Naive thymus-derived CD4-positive, alpha-beta T cell (primary cell): ENCODE measurements at places on chromosomes 13 and 19. TPM values are rescaled to one million over a fixed set of nuclear protein-coding genes. Genes with fewer than 3 reads are reported as not detected.

OR7G3 gene
- not detected for total RNA-seq

DNA sequence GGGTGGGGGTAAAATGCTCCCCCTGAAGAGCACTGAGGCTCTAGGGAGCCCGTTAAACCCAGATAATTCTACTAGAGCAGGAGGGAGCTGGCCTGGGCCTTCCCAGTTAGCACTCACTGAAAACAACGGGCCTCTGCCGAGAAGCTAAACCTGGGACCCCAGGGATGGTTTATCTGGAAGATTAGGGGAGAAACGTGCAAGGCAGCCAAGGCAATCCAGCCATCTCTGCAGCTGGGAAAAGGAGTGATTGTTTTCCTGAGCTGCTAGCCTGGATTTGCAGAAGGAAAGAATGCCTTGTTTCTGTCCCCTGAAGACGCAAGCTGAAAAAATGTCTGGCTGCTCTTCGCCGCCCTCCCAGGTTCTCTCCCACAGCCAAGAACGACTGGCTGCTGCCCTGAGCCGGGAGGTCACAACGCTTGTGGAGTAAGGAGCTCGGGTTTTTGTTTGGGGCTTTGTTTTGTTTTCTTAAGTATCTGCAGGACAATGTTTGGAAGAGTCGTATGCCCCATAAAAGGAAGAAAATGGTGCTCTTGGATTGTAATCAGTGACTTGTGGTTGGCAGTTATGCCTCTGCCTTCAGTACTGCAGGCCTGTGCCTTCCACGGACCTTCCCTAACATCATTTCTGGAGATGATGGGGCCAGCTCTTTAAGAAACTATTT, 31.5 kb downstream of the COL4A2 start:
- H3K36me3 ChIP-seq = no peaks in the 10 kb centered on the region
- no peaks in the 10 kb centered on the region for H3K27me3 ChIP-seq
- DNase-seq = no peak
- no peak overlapping the region for H3K4me3 ChIP-seq
- no peaks in the 10 kb centered on the region for H3K4me1 ChIP-seq

- H3K36me3 ChIP-seq = no peaks in the 10 kb centered on the region
- no peaks in the 10 kb centered on the region for H3K27me3 ChIP-seq
- H3K4me1 ChIP-seq = peaks cover 58% of the 10 kb centered on the region
- H3K4me3 ChIP-seq = no peak overlapping the region
- DNase-seq = no peak
These were observed 122.4 kb downstream of the AKAP11 start for GRCh38 chr13:42394361-42394708.

DNA sequence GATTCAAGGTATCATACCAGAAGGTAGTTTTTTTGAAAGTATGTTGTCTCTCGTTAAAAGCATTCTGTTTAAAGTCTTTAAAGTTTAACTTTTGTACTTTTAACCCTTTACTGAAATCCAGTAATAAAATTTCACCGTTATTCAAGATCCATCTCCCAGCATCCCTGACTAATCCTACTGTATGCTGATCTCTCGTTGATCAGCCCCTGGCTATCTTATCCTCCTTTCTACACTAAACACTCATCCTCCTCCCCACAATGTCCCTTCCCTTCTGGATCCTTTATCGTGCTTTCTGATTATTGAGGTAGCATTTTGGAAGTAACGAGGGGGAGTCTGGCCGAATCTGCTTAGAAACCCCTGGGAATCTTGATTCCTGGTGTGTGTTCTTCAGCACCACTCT, 1.3 kb downstream of the TPP2 start:
- peaks cover 5% of the 10 kb centered on the region for H3K36me3 ChIP-seq
- peak overlapping the region; percentile 97 for H3K4me3 ChIP-seq
- H3K4me1 ChIP-seq = peaks cover 31% of the 10 kb centered on the region
- H3K27ac ChIP-seq = peak overlapping the region; percentile 94

GIPC1 gene
- 24.7 TPM for total RNA-seq

DNA sequence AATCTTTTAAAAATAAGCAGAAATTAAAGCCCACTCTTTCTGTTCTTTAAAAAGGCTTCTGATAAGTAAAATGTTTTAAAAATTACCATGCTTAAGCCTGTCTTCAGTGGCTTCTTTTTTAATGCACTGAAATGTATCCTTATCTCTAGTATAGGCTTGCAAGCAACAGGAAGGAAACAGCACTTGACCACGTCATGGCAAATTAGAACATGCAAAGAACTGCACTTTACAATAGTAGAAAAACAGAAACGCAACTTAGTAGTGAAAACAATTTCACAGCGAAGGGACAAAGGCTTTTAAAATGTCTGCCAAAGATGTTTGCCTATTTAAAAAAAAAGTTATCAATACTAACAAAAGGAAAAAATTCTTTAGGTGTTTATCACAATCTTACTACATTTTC, 36.3 kb downstream of the ELF1 start:
- H3K4me1 ChIP-seq = peaks cover 30% of the 10 kb centered on the region
- H3K4me3 ChIP-seq = no peak overlapping the region
- H3K36me3 ChIP-seq = no peaks in the 10 kb centered on the region
- DNase-seq = no peak
- H3K27me3 ChIP-seq = no peaks in the 10 kb centered on the region
- H3K27ac ChIP-seq = peak overlapping the region; percentile 86

GRCh38 chr13:99968521-99969452, 2.8 kb downstream of the ZIC5 start:
- no peaks in the 10 kb centered on the region for H3K36me3 ChIP-seq
- H3K4me1 ChIP-seq = no peaks in the 10 kb centered on the region
- H3K27me3 ChIP-seq = peaks cover 61% of the 10 kb centered on the region
- no peak for DNase-seq
- no peak overlapping the region for H3K27ac ChIP-seq

- DNase-seq = no peak
- no peak overlapping the region for H3K4me3 ChIP-seq
- H3K27ac ChIP-seq = no peak overlapping the region
- no peaks in the 10 kb centered on the region for H3K4me1 ChIP-seq
These were observed 290.5 kb downstream of the RFC3 start for GRCh38 chr13:34108410-34108809.

- H3K27me3 ChIP-seq = no peaks in the 10 kb centered on the region
- DNase-seq = no peak
- no peaks in the 10 kb centered on the region for H3K4me1 ChIP-seq
- no peak overlapping the region for H3K27ac ChIP-seq
- no peaks in the 10 kb centered on the region for H3K36me3 ChIP-seq
These were observed 361.9 kb downstream of the TBC1D4 start for GRCh38 chr13:75120085-75120484.

JAK3 gene
- total RNA-seq = 154 TPM

GRCh38 chr13:90156390-90156789, 1191.1 kb upstream of the MIR17HG start:
- DNase-seq = no peak
- H3K4me3 ChIP-seq = no peak overlapping the region
- H3K27me3 ChIP-seq = no peaks in the 10 kb centered on the region
- H3K4me1 ChIP-seq = no peaks in the 10 kb centered on the region
- H3K36me3 ChIP-seq = no peaks in the 10 kb centered on the region

DNA sequence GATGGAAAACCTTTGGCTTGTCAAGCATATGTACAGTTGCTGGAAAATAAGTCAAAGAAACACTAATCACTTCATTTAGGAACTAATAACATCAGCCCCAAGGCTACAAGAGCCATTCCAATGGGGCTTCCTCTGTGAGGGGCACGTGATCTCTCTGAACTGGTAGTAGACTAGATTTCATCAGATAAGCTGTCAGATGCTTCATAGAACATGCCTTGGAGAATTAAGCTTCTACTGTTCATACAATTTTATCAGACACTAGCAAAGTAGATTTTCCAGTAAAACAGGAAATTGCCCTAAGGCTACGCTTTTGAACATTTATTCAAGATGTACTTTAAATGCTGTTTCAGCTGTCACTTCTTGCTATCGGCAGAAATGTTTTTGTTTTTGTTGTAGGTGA, 107.8 kb downstream of the EDNRB start:
- no peak overlapping the region for H3K27ac ChIP-seq
- H3K4me1 ChIP-seq = no peaks in the 10 kb centered on the region
- no peak overlapping the region for H3K4me3 ChIP-seq
- no peaks in the 10 kb centered on the region for H3K27me3 ChIP-seq
- DNase-seq = no peak
- H3K36me3 ChIP-seq = no peaks in the 10 kb centered on the region

PCDH9 gene
- total RNA-seq = 0.24 TPM

ZNF681 gene
- 12.9 TPM for total RNA-seq

DNA sequence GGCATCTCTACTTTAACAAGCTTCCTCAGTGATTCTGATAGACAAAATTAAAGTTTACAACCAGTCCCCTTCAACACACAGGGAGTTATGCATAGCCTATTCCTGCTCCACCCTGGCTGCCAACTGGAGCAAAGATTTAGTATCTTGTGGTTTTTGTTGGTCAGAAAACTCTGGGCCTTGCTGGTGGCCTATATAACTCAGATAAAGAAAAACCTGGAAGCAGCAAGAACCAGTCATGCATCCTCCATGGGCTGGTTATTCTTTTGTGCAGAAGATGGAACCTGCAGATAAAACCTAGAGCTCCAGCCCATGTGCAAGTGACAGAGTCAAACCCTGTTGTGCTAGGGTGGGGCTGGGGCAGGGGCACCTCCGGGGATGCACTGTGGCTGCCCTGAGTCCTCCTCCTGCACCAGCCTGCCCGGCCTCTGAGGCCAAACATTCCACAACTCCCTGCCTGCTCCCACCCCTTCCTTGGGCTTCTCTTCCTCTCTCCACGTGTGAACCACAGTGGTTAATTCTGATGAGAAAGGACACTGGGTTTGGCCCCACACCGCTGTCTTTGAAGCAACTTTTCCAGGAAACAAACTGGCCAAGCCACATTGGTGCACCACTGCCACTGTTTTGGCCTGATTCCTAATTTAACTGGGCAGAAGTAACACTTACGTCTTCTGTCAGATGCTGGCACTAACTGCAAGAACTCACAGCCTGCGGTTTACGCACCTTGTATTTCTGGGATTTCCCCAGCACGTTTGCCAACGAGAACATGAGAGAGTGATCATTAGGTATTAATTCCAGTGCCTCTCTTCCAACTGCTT, 23.3 kb upstream of the GGACT start:
- peaks cover 2% of the 10 kb centered on the region for H3K4me1 ChIP-seq
- H3K27me3 ChIP-seq = no peaks in the 10 kb centered on the region
- DNase-seq = no peak
- no peaks in the 10 kb centered on the region for H3K36me3 ChIP-seq
- no peak overlapping the region for H3K4me3 ChIP-seq

DNA sequence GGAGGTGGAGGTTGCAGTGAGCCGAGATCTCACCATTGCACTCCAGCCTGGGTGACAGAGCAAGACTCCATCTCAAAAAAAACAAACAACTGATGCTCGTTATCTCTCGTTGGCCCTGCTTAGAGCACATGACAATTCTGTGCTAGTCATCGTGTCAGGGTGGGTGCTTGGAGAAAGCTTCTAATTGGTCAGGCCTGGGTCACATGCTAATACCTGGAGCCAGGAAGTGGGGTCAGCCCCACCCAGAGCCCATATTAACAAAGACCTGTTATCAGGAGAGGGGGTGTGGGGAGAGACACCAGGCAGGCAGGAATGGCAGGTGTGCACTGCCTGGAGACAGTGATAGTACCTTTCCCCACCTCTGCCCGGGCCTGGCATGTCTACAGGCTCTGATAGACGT, 84.9 kb downstream of the DPF1 start:
- DNase-seq = no peak
- no peak overlapping the region for H3K4me3 ChIP-seq
- H3K27ac ChIP-seq = no peak overlapping the region
- no peaks in the 10 kb centered on the region for H3K27me3 ChIP-seq
- no peaks in the 10 kb centered on the region for H3K4me1 ChIP-seq
- H3K36me3 ChIP-seq = peaks cover 13% of the 10 kb centered on the region

DNA sequence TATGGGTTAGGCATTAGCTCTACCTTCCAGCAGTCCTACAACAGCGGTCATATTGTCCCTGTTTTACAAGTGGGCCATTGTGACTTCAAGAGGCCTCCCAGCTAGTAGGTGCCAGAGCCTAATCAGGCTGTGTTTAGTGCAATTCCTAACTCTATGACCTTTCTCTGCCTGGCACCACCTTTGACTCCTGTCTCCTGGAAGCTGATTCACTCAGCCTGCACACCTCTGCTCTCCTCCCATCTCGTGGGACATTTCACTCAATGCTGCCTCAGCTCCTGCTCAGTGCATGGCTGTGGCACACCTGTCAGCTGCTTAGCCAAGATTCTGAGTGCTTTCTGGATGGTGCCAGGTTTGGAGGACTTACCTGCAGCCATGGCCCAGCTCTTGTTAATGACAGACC, 9.5 kb upstream of the GJB6 start:
- H3K4me3 ChIP-seq = no peak overlapping the region
- DNase-seq = no peak
- no peaks in the 10 kb centered on the region for H3K27me3 ChIP-seq
- H3K27ac ChIP-seq = no peak overlapping the region
- H3K4me1 ChIP-seq = no peaks in the 10 kb centered on the region

PEG3 gene
- not detected in 2 replicates for total RNA-seq
